ENCODE measurements at places on chromosomes 2 and 18. TPM values are rescaled to one million over a fixed set of nuclear protein-coding genes. Genes with fewer than 3 reads are reported as not detected.

DNA sequence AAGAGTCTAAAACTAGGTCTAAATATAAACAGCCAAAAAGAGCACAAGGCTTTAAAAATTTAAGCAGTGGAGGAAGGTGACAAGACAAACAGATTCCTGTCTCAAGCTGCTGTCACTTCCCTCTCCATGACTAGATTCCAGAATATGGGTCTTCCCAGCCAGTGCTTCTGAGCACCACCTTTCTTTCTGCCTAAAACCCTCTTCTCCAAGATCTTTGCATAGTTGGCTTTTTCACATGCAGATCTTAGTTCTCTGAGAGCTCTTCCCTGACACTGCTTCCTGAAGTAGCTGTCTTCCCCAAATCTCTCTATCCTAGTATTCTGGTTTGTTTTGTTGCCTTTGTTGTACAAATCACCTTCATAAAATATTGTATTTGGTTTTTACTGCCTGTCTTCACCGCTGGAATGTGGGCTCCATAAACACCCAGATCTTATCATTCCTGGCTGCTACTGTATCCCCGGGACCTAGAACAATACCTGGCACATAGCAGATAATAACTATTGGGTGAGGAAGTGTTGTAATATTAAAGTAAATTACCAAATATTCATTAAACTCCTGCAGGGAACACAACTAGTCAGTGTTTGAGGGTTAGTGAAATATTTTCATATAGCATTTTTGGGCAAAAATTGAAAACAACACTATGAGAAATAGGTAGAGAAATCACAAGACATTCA is 150.2 kb downstream of the CCDC85A start:
- DNase-seq, result no peak

WNT10A gene
- 0.21 TPM for total RNA-seq

DNA sequence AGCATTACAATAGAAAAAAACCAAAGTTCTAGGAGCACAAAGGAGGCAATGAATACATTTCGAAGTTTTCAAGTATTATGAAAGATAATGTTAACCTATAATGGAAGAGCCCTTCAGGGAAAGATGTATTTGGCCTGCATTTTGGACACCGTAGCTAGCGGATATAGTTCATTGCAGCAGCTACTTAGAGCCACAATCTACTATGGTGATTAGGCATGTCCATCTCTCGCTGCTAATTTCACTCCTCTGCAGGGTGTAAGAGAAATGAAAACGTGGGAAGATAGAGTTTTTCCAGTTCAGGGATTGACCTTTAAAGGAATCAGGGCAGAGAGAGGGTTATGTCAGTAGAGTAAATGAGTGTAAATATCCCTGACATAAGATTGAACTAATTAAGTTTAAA is 8.5 kb upstream of the CAVIN2 start:
- no peak for DNase-seq

- DNase-seq, result no peak
These were observed 914 bp downstream of the STEAP3 start for GRCh38 chr2:119224391-119225104.

M1AP gene
- not detected for total RNA-seq
